T-helper 17 cell (primary cell): ENCODE measurements at places on chromosomes 11 and 22. TPM values are rescaled to one million over a fixed set of nuclear protein-coding genes. Genes with fewer than 3 reads are reported as not detected.

OR6T1 gene
- total RNA-seq: not detected

TMEM45B gene
- total RNA-seq: 4.8 TPM

SEPTIN3 gene
- total RNA-seq: not detected

OSM gene
- 35.2 TPM for total RNA-seq

OOSP4B gene
- total RNA-seq: not detected

WT1 gene
- not detected for total RNA-seq

APOL1 gene
- 12.5 TPM for total RNA-seq

AMPD3 gene
- total RNA-seq: 16.8 TPM

CEP164 gene
- total RNA-seq: 46.7 TPM

EFCAB6 gene
- total RNA-seq: 0.16 TPM

CATSPERZ gene
- total RNA-seq: not detected

MS4A3 gene
- 0.39 TPM for total RNA-seq

CCDC85B gene
- 28.0 TPM for total RNA-seq

IFT27 gene
- total RNA-seq: 14.7 TPM

C1QTNF5 gene
- not detected for total RNA-seq

OR4C15 gene
- total RNA-seq: not detected

ANKK1 gene
- total RNA-seq: 2.0 TPM

ALX4 gene
- not detected for total RNA-seq

GRIK4 gene
- total RNA-seq: 0.05 TPM

UBQLNL gene
- 0.42 TPM for total RNA-seq

OR52B4 gene
- total RNA-seq: not detected

PATE4 gene
- not detected for total RNA-seq

PGA5 gene
- not detected for total RNA-seq

RAG2 gene
- not detected for total RNA-seq

PKNOX2 gene
- not detected for total RNA-seq

RAB39A gene
- total RNA-seq: not detected

VSIG10L2 gene
- total RNA-seq: not detected

TEX54 gene
- total RNA-seq: not detected

RFPL2 gene
- total RNA-seq: 0.94 TPM

C11orf91 gene
- not detected for total RNA-seq

FAT3 gene
- not detected for total RNA-seq

PANX3 gene
- total RNA-seq: not detected

RFPL1 gene
- total RNA-seq: not detected

CD248 gene
- total RNA-seq: not detected

C11orf65 gene
- 0.96 TPM for total RNA-seq

NDUFS8 gene
- 59.5 TPM for total RNA-seq

PKDREJ gene
- not detected for total RNA-seq

TMPRSS13 gene
- 2.4 TPM for total RNA-seq

DBX1 gene
- not detected for total RNA-seq

TMEM138 gene
- total RNA-seq: 48.9 TPM

SYT12 gene
- total RNA-seq: not detected

FGF4 gene
- not detected for total RNA-seq

CELF1 gene
- total RNA-seq: 127 TPM

FREY1 gene
- total RNA-seq: 3.2 TPM

CDC42EP1 gene
- not detected for total RNA-seq

ABTB2 gene
- total RNA-seq: 0.55 TPM

ANO5 gene
- not detected for total RNA-seq

OR8G5 gene
- total RNA-seq: not detected

NXPE2 gene
- not detected for total RNA-seq

PHRF1 gene
- total RNA-seq: 36.7 TPM

ZFP91 gene
- 43.2 TPM for total RNA-seq

MS4A6E gene
- not detected for total RNA-seq
